ENCODE measurements at places on chromosomes 3 and 15. TPM values are rescaled to one million over a fixed set of nuclear protein-coding genes. Genes with fewer than 3 reads are reported as not detected.

Gene ARIH2
- total RNA-seq = 74.6 TPM

Gene CEP63
- total RNA-seq = 37.8 TPM

Gene GP5
- total RNA-seq = 0.15 TPM

Gene DUOXA1
- not detected for total RNA-seq

Gene GOLGA6L7
- total RNA-seq = not detected

Gene CLDN11
- total RNA-seq = 0.44 TPM

Gene TMC3
- total RNA-seq = not detected

Gene LMAN1L
- total RNA-seq = not detected

Gene CMTM8
- total RNA-seq = not detected

Gene CACNA1D
- total RNA-seq = 5.0 TPM

Gene DLL4
- total RNA-seq = 12.5 TPM

Gene SLITRK3
- total RNA-seq = not detected

Gene SLC35G2
- 22.6 TPM for total RNA-seq

Gene IL17RB
- 0.78 TPM for total RNA-seq

Gene TRH
- total RNA-seq = 1.7 TPM

Gene C3orf49
- total RNA-seq = not detected

Gene CPNE4
- 2.7 TPM for total RNA-seq

Gene ZNF619
- total RNA-seq = 7.2 TPM

Gene IL20RB
- 1.8 TPM for total RNA-seq

Gene TEX55
- not detected for total RNA-seq

Gene DCP1A
- 41.6 TPM for total RNA-seq

Gene OIP5
- 1.5 TPM for total RNA-seq

Gene FETUB
- total RNA-seq = not detected

Gene SPTSSB
- total RNA-seq = 1.9 TPM

Gene MYO5C
- 0.66 TPM for total RNA-seq

Gene GP9
- total RNA-seq = not detected

Gene BCL2A1
- not detected for total RNA-seq

Gene LTK
- total RNA-seq = 3.2 TPM

Gene CCR8
- total RNA-seq = not detected

Gene TIMP4
- total RNA-seq = not detected

Gene B3GNT5
- 2.9 TPM for total RNA-seq

Gene FILIP1L
- total RNA-seq = 4.3 TPM

Gene ANKRD63
- not detected for total RNA-seq

Gene MAP2K1
- total RNA-seq = 27.3 TPM

Gene TMEM266
- 1.3 TPM for total RNA-seq

Gene FBXO40
- not detected for total RNA-seq

Gene ACTRT3
- 1.8 TPM for total RNA-seq

Gene SLC22A14
- 0.93 TPM for total RNA-seq

Gene DAZL
- total RNA-seq = 0.51 TPM

Gene NDUFAF3
- 50.6 TPM for total RNA-seq

Gene AADAC
- total RNA-seq = not detected

Gene SYNM
- 4.8 TPM for total RNA-seq

Gene C3orf22
- not detected for total RNA-seq

Gene BUB1B
- 16.5 TPM for total RNA-seq

Gene EXD1
- total RNA-seq = not detected

Gene ADPRH
- 1.1 TPM for total RNA-seq

Gene TGM5
- not detected for total RNA-seq

Gene CACNA2D3
- 10.0 TPM for total RNA-seq

Gene LRRC2
- not detected for total RNA-seq

Gene GABRR3
- total RNA-seq = not detected

Gene AMOTL2
- 38.1 TPM for total RNA-seq

Gene OSTN
- total RNA-seq = 3.8 TPM

Gene MEGF11
- 2.6 TPM for total RNA-seq

Gene STRIT1
- not detected for total RNA-seq

Gene CCRL2
- total RNA-seq = not detected

Gene IGSF11
- total RNA-seq = 8.2 TPM

Gene SNURF
- total RNA-seq = 41.9 TPM

Gene INAFM2
- 15.9 TPM for total RNA-seq

Gene RHOV
- total RNA-seq = 1.8 TPM

Gene PPP2R3A
- 13.0 TPM for total RNA-seq

Data from glutamatergic neuron (in vitro differentiated cells).